ENCODE measurements at places on chromosomes 4 and X. TPM values are rescaled to one million over a fixed set of nuclear protein-coding genes. Genes with fewer than 3 reads are reported as not detected.

The TMEM255A gene
- total RNA-seq = 1.3 TPM

The PRSS12 gene
- total RNA-seq = 34.7 TPM

The RAB39B gene
- total RNA-seq = 1.4 TPM

DNA sequence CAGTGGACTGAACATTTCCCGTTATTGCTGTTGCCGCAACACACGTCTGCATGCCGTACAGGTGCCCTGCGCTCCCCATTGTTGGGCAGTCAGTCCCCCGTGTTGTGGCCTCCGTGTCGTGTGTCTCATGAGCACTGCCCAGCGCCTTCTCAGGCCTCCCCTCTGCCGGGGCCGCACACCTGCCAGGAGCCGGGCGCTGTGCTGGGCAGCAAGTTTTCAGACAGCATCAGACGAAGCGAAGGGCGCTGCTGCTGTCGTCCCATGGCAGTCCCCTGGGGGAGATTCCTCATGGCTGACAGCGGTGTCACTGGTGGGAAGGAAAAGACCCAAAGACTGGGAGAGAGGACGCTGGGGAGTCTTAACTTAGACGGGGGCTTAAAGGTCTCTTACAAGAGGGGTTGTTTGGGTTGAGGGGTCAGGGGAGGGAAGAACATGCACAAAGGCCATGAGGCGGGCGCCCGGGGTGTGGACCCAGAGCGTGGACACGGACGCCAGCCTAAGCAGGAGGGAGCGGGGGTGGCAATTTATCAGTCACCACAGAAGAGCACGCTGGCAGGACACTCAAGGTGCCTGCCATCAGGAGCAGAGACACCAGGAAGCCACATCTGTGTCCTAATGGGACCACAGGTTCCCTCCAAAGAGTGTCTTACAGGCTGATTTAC is 47.3 kb downstream of the RGS12 start:
- no peak for DNase-seq

DNA sequence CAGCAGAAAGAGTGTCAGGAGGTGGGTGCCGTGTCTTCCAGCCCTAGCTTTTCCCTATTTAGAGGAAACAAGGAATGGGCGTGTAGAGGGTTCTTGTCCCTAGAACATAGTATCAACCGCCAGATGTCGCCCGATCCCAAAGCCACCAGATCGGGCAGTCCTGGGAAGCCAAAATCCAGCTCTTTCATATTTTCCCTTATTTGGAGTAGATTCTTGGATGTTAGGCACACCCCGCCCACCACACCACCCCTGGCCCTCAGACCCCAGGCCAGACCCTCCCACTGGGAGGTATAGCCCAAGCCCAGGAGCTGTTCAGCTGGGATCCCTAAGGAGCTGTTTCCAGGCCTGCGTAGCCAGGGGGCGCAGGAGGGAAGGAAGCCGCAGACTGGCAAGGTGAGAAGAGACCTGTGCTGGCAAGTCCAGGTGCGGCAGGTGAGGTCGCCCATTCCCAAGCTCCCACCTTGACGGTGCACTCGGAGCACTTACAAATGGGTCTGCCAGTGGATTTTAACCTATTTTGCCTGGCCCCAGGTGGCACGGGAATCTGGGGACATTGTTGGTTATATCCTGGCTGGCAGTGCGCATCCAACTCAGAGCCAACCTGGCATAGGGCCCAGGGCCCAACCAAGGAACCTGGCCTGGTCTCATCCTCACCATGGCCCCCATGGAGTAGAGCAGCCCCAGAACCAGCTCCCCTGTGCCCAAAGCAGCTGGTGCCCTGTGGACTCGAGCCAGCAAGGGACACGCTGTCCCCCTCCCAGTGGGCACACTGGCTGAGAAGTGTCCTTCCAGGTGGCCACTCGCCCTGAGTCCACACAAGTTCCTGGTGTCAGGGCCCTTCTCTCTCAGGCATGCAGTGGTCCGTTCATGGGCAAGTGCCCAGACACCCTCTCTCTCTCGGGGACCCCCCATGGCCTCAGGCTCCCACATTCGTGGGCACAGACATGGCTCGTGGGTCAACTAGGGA is 811 bp downstream of the FLNA start:
- DNase-seq = no peak

- DNase-seq = no peak
Observed at GRCh38 chr4:176137631-176138030, 57.8 kb downstream of the SPATA4 start.

- DNase-seq = no peak
Observed at GRCh38 chr4:150050566-150050965, 27.7 kb upstream of the DCLK2 start.

DNA sequence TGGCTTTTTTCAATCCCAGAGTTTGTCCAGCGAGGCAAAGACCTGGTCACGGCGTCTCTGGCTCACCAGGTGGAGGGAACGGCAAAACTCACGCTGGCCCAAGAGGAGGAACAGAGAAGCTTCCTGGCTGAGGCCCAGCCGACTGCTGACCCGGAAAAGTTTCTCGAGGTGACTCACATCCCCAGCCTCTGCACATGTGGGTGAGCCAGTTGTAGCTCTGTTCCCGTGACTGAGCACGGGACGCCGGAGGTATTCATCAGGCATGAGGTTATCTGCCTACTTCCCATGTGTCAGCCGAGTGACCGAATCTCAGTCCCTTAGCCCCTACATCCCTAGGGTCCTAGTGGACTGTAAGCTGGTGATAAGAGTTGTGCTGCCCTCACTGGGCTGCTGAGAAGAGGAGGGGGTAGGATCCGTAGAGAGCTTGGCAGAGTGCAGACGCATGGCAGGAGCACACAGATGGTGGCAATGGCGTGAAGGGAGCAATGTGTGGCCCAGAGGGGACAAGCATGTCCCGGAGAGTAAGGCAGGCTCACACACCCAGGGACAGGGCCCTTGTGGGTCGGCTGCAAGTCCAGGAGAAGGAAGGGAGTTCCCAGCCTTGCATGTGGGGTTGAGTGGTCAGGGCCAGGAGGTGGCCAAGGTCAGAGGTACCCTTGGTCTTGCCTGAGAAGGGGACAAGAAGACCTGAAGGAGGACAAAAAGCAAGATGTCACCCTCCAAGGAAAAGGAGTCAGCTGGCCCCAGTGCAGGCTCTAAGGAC is 42.9 kb downstream of the EVC start:
- DNase-seq = no peak

DNA sequence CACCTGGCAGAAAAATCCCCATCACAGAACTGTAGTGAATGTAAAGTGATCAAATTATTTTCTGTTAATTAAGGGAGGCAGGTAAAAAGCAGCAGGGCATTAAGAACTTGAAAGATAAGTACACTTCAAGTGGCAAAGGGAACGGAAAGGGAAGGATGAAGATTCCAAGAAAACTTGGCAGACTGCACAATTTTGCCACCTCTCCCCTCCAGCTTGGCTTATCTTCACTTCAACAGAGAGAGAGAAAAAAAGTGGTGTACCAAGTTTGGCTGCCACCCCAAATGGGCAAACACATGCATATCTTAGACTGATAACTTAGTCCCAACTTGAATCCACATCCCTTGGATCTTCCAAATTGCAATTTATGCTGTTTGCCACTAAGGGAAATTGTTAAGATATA is 598.1 kb upstream of the ACTRT1 start:
- DNase-seq = no peak

Data from urinary bladder (tissue), 4 donors.